CD4-positive, alpha-beta T cell treated with Interleukin-10 for 1 hour (primary cell): ENCODE measurements at places on chromosomes 5 and 9.
A peak's percentile ranks its signal among the peaks of the same experiment; 100 is the strongest.

GRCh38 chr5:157835041-157835440 lies 23.9 kb downstream of the CLINT1 start:
- DNase-seq: no peak

DNA sequence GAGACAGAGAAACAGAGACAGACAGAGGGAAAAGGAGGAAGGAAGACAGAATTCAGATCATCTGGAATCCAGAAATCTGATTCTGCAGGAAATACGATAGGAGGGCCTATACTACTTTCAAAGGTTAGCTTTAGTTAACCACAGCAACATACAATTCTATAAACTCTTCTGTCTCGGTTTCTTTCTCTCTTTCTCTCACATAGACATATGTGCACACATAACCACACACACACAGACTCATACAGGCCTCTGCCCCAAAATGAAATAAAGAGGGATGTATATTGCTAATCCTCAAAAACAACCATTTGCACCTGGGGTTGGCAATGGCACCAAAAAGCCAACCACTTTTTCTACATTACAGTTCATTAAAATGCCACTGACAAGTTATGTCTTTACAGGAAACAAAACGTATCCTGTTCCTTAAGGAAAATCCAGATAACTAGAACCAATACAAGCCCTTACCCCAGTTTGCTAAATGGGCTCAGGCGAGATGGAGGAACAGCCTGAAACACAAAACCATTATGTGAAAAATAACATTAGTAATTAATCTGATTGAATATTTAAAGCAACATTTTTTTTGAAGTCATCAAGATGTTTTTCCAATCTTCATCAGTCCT lies 372.3 kb upstream of the CCNH start:
- no peak for DNase-seq

DNA sequence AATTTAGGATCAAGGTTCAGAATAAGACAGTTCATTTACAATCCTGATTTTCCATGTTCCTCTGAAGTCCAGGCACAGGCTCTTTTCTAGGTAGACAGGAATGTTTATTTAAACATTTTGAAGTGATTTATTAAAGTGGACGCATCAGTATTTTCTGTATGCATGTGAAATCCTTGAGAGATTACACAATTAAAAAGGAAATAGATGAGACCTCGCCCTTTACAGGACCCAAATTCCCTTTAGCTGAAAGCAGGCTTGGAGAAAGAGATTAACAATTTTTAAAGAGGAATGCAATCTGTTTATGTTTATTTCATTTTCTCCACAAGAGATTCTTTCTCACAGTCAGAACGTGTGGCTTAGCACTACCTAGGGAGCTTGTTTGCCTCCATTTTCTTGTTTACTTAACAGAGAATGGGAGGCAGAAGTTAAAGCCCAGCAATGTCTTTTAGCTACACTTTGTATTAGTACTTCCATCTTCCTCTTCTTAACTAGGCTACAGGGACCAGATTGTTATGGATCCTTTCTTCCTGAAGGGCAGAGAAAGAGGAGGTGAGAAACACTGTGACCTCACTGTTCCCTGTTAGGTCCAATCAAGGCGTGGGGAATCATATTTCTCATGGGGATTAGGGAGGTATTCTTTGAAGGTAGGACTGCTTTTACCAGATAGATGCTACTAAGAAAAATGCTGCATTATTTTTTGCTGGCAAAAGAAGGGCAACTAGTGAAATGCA lies 416.0 kb downstream of the SH3GL2 start:
- DNase-seq: no peak

DNA sequence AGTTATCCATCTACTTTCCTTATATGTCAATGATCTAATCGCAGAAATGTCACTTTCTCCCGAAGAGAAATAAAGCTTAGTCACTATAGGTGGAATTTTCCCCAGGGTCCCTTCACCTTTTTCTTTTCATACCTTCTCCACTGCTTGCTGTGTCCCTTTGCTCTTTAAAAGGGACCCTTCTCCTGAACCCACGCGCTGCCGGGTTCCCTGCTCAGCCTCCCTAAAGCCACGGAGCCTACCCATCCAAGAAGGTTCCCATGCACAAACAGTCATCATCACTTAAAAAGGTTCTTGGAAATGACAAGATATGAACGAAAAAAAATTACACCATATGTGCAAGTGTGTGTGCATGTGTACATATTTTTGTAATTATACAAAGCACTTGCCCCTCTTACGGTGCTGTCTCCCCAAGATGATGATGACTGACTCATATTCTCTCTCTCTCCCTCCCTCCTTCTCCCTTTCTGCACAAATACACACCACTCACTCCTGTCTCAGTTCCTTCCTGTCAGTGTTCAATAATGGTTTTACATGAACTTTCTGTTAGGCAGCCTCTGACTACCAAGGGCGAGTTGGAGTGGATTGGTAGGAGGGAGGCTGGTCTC lies 1.5 kb upstream of the PTPRD start:
- no peak for DNase-seq

GRCh38 chr5:378301-378891 lies 56.9 kb downstream of the AHRR start:
- DNase-seq: no peak

- DNase-seq: no peak
Measured at GRCh38 chr5:143217065-143217803, 186.3 kb downstream of the NR3C1 start.

DNA sequence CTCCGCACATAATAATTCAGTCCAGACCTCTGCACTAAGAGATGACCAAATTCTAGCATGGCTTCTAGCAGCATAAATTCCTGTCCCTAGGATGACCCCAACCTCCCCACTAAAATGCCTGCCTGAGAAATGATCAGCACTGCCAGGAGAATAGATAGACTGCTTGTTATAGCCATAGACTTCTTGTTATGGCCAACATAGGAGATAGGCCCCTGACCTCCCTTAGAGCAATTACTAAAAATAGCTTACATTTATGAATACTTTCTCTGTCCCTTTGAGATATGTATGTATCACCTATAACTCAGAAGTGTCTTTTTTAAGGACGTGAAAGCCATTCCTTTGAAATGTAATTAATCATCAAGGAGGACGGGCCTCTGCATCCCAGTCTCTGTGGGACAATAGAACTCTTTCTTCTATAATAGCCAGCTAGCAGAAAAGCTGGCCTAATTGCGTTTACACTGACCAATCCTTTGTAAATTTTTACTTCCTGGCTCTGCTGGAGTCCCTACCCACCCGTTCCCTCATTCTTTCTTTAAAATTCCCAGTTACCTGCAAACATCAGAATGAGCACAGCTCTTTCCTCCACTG lies 1002.7 kb downstream of the CDH18 start:
- DNase-seq: no peak

DNA sequence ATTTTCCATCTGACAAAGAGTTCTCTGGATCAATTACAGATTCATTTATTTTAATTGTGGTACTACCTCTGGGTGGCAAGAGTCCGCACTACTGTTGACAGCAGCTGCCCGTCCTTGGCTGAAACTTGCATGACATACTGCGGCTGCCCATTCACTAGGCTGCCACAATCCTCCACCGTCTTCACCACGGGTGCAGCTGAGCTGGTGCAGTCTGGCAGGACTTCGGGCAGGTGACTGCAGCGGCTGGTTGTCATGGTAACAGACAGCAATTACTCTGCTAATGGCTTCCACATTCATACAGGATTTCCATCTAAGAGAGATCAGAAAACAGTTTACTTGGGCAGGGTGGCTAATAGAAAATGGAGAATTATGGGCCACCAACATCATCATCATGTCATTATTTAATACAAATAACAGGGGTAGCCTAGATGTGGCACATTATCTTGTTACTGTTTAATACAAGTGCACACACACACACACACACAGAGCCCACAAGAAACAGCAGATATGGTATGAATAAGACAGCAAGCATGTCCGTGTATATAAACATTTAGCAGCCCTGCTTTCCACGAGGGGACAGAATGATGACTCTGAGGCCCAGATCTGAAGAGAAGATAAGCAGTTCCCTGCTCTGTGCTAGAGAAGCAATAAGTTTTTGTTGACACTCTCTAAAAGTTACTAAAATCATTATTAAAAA lies 112.3 kb downstream of the MARCHF3 start:
- no peak for DNase-seq

DNA sequence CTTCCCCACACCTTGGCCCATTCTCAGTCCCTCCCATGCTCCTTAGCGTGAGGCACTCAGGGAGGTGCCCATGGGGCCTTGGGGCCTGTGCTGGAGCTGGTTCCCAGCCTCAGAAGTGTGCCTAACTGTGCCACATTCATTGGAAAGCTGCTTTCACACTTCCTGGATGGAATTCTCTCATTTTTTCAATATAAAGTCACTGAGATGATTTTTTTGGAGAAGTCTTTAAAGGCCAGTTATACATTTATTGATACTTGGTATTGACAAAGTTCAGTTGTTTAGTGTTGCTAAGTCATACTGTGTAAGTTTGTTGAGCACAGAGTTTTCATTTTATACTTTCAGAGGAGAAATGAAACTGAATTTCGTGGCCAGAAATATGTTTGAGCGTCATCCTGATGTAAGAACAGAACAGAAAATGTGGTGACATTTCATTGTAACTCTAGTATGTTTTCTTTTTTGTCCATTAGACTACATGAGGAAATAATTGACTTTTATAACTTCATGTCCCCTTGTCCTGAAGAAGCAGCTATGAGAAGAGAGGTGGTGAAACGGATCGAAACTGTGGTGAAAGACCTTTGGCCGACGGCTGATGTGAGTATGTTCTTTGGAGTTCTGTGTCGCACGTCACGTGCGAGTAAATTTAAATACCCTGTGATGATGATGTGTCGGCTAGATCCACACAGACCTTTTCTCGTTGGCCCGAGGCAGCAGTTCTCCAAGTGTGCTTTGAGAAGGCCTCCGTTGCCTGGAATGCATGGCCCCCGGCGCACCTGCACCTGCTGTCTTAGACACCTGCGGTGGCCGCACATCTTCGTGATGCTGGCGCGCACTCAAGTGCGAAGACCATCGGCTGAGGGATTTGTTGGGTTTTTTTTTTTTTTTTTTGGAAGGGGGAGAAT lies 24.1 kb downstream of the TENT4A start:
- no peak for DNase-seq

DNA sequence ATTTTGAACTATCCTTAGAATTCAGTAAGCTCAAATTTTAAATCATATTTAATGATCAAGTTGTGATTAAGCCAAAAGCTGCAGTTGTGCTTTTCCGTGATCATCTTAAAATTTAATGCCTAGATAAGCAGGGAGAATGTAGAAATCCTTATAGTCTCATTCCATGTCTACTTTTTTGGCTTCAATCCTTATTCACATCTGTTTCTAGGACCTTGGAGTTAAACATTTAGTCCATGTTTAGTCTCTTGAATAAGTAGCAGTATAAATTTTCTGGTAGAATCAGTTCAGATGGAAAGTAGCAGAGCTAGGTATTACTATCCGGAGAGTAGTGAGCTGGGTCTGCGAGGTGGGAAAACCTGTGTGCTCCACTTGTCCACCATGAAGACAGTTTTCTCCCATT lies 59.3 kb upstream of the RIOK2 start:
- no peak for DNase-seq

DNA sequence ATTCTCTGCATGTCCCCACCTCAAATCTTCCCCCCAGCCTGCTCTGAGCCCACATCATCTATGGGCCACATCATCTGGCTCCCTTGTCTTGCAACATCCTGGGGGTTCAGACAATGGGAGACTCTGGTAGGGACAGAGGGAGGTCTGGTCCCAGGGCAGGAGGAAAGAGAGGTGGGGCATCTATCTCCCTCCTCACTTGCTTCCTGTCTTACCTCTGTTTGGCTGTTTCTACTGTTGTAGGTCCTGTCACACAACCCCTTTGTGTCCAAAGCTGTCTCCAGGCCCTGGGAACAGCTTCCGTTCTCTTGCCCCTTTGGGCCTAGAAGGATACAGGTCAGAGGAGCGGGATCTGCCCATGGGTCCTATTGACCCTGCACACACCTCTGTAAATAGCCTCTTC lies 227.2 kb downstream of the NSG2 start:
- no peak for DNase-seq

- no peak for DNase-seq
Measured at GRCh38 chr9:80552931-80553330, 981.2 kb downstream of the TLE4 start.

DNA sequence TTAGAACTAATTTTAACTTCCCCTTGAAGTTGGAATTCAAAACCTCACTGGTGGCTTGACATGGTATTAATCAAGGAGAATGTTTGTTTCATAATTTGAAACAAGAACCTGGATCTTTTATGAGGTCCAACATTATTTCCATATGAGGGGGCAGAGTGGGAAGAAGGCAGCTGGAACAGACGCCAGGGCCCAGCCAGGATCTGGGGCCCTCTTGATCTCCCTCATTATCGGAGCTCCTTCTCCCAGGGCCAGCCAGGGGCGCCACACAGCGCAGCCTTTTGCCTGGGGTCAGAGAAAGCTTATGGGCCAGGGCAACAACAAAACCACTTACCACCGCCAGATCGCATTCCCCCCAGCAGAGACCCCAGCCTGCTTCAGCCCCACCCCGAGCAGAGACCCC lies 27.1 kb upstream of the NKD2 start:
- no peak for DNase-seq

GRCh38 chr9:136400038-136400834 lies at the start of gene SNAPC4:
Gene SNAPC4 (minus strand): TSS chr9:136400170. CDS start chr9:136398428, 1,742 bp downstream.
- peak; percentile 89 for DNase-seq

- DNase-seq: no peak
Measured at GRCh38 chr9:20670395-20670794, 13.7 kb upstream of the FOCAD start.

DNA sequence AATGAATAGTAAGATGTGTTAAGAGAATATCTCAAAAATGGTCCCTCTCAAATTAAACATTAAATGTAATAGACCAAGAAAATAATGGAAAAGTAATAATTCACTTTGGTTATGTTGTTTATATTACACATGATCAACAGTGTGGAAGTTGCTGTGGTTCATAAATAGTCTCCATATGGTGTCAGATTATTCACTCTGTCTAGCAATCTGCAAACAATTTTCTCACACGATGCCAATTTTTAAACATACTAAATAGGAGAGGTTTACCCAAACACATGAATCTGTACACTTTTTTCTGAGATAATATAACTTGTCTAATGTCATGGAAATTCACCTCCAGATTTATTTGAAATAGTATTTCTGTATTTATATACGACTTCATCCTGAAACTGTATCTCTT lies 217.4 kb upstream of the FBXL7 start:
- no peak for DNase-seq
